ENCODE measurements at places on chromosomes 1 and 21.

- DNase-seq = no peak
These were observed 61.2 kb downstream of the GBP6 start for GRCh38 chr1:89425056-89425455.

- DNase-seq = no peak
These were observed 926 bp upstream of the SCMH1 start for GRCh38 chr1:41243079-41243385.

DNA sequence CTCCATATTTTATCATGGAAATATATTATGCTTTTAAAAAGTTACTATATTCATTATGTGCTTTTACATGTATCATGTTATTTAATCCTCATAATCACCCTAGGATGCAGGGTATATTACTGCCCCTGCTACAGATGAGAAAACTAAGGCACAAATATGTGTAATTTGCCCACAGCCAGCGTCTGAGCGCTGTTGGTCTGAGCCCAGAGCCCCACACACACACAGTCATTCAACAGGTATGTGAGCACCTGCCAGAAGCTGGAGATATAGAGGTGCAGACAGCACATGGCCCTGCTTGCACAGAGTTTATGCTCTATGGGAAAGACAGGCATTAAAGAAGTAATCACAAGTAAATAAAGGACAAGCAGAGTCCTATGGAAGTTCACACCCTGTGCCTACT is 49.8 kb upstream of the SEC16B start:
- no peak for DNase-seq

DNA sequence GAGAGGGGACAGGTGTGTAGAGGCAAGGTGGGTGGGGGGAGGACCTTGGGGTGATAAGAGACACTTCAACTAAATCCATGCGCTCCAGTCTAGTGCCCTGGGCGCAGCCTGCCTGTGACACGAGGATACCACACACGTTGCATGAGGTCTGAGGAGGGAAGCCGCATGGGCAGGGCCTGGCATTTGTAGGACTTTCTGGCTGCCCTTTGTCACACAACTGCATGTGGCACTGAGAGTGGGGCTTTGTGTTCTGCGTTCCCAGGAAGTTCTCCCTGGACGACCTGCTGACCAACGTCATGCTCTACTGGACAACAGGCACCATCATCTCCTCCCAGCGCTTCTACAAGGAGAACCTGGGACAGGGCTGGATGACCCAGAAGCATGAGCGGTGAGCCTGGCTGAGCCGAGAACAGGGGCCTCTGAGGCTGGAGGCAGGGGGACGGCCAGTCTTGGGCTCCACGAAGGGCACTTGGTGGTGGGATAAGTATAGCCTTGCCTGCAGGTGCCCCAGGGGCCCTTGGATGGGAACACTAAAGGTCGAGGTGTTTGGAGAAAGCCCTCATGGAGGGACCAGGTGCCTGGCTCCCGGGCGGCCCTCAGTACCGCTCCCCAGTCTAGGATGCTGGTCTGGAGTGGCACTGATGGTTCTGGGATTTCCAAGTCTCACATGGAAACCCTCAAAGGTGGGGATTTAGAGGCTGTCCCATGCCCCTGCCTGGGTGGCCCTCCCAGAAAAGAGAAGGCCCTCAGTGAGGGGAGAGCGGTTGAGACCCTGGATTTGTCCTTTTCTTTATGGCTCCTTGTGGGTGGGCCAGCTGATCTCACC is 34.5 kb downstream of the EPHX1 start:
- DNase-seq = no peak

DNA sequence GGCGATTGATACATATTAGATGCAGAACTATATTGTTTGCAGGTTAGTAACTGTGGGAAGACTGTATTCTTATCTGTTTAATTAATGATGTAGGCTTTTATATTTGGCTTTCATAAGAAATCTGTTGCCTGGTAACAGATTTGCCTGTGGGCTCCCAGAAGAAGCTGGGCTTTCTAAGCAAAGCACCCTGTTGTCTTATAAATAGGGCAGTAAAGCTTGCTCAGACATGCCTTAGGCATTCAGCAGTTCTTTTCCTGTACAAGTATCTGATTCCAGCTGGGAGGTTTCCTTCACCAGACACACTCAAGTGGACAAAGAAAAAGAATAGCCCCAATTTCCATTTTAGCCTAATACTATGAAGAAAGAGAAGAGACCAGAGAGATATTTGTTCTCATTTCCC is 524.0 kb downstream of the LRRIQ3 start:
- no peak for DNase-seq

GRCh38 chr21:34671462-34671861 is 2.7 kb downstream of the CLIC6 start:
- no peak for DNase-seq

GRCh38 chr1:241895013-241895412 is 47.0 kb downstream of the EXO1 start:
- DNase-seq = peak; percentile 21

DNA sequence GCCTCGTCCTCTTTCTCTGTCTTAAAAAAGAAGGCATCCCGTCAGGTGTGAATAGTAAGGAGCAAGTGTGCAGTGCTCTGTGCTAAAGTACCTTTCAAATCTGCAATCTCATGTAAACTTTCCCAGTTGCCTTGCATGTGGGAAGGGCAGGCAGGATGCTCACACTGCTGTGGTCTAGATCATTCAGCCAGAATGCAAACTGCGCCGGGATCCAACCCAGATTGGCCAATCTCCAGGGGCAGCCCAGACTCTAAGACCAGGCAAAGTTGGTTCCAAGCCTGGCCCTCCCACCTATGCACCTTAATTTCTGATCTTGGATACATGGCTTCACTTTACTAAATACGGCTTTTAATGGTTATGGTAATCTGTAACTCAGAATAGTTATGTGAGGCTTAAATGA is 3.2 kb upstream of the MAP1LC3C start:
- no peak for DNase-seq

DNA sequence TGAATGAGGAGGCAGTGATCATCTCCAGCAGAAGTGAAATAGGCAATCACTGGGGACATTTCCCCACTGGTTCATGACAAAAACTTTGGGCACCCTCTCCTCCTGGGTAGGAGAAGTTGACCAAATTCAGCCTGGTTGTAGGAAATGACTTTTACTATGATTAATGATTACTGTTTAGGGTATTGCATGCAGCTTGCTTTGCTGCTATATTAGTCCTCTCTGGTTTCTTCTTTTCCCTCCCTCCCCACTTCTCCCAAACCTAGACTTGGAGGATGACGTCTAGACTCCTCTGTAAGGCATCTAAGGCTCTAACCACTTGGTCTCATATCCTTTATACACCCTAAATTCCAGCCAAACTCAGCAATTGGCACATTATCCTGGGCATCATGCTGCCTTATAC is 3.4 kb upstream of the RGS16 start:
- no peak for DNase-seq

DNA sequence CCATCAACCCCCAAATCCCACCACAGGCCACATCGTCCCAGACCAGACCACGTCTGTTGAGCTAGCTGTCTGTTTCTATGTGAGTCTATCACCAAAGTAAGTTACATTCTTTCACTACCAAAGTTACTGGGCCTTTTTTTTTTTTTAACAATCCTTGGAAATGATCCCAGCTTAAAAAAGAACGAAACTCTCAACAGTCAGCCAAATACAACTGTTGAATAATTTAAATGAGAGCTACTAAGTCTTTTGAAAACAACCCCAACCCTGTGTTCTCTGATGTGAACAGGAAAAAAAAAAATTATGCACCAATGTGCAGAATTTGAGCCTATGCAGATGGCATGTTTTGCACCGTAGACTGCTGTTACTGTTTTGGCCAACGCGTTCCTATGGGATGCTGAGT is 134.0 kb upstream of the ETS2 start:
- DNase-seq = no peak

DNA sequence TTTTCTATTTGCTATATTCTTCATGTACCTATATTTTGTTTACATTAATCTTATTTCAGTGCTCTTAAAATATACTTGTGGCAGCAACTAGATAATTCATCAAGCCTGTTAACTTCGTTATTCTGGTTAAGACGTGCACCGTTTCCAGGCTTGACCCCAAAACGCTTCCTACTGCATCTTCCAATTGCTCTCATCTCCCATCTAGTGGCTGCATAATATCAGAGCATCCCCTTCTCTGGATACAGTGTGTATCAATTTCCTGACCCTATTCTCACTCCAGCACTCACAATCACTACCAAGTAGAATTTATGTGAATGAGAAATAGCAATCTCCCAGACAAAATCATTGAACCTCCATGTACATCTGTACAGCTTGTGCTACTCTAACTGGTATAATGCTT is 1280.3 kb upstream of the B3GALT2 start:
- no peak for DNase-seq

GRCh38 chr1:41044187-41044586 is 22.7 kb upstream of the SLFNL1 start:
- no peak for DNase-seq

DNA sequence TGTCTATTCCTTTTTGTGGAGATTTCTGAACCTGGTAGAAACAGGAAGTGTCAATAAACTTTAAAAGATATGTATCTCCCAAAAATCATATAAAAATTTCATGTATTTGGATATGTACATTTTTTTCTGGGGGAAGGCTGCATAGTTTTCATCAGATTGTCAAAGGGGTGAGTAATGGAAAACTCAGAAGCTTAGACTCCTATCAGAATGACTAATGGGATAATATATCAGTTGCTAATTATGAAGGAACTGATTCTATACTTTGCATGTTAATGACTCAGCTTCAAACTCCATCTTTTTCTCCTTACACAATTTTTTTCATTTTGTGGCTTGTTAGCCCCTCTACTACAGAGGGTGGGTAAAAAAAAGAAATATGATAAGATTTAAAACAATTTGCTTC is 55.9 kb downstream of the GON4L start:
- DNase-seq = peak; percentile 8

GRCh38 chr21:26374817-26375216 is 198.3 kb downstream of the CYYR1 start:
- no peak for DNase-seq

DNA sequence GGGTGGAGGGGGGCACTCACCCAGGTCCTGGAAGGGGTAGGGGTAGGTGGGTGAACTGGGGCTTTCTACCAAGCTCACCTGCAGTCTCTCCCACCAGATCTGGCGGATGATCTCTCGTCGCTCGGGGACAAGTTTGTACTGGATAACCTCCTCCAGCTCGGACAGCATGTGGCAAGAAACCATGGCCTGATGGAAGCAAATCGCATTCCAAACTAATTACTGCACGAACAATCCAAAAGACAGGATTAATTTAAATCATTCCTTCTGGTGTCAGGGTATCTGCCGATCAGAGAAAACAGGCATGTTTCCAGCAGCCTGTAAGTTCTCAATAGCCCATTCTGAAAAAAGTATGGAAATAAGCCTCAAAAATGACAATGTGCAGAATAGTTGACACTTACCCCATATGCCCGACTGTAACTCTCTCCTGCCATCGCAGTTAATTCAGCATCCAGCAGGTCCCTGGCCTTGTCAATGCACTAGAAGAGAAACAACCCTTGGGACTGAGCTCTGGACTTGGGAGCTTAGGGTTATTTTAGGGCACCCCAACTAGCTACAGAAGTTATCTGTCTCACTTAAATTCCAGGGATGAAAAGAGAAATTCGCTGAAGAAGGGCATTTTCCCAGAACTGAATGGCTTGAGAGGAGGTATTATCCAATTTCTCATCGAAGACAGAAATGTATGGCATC is 44.4 kb upstream of the ANGPTL7 start:
- DNase-seq = no peak

DNA sequence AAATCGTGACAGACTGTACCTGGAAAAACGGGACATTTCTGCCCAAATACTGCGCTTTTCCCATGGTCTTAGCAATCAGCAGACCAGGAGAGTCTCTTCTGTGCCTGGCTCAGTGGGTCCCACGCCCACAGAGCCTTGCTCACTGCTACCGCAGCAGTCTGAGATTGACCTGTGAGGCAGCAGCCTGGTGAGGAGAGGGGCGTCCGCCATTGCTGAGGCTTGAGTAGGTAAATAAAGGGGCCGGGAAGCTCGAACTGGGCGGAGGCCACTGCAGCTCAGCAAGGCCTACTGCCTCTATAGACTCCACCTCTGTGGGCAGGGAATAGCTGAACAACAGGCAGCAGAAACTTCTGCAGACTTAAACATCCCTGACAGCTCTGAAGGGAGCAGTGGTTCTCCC is 203.1 kb downstream of the DENND1B start:
- no peak for DNase-seq

GRCh38 chr1:172993640-172994039 is 57.1 kb downstream of the TNFSF18 start:
- DNase-seq = no peak

- no peak for DNase-seq
These were observed 85.4 kb downstream of the CEP350 start for GRCh38 chr1:180040034-180040433.
